Endothelial cell (in vitro differentiated cells): ENCODE measurements at places on chromosomes 5 and 9.

DNA sequence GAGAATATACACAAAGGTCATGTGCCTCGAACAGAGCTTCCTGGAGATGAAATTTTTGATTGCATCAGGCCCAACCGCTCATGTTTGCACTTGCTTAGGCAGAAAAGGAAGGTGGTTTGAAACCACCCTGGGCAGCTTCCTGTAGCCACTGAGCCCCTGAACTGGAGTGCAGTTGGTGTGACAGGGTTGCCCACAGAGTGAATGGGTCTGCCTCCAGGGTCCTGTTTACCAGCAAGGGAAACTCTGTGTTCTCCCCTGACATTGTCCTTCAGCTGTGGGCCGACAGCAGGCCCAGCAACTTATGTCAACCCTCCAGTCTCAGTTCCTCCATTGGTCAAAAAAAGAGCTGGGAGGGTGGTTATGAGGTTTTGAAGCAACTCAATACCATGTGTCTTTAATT lies 289.6 kb downstream of the KIF4B start:
- DNase-seq: no peak

DNA sequence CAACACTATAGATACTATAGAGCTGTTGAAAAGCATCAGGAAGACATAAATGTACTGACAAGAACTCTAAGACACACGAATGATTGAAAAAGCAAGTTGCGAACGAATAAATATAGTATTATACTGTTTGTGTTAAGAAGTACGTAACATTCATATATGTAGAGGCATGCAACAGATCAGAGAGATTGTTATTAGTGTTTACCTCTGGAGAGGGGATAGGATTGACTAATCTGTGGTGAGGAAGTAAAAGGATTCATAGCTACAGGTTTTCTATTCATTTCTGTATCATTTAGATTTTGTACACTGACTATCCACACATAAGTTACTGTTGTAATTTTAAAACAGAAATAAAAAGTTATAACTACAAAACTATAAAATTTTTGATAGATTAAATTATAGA lies 147.6 kb upstream of the SV2C start:
- no peak for DNase-seq

GRCh38 chr9:107387409-107387808 lies 102.2 kb downstream of the KLF4 start:
- DNase-seq: no peak

- peak; percentile 62 for DNase-seq
Observed at GRCh38 chr5:141186897-141187512, at the start of gene PCDHB9. Gene PCDHB9 (plus strand): TSS chr5:141187161. CDS start chr5:141187319, 158 bp downstream.

DNA sequence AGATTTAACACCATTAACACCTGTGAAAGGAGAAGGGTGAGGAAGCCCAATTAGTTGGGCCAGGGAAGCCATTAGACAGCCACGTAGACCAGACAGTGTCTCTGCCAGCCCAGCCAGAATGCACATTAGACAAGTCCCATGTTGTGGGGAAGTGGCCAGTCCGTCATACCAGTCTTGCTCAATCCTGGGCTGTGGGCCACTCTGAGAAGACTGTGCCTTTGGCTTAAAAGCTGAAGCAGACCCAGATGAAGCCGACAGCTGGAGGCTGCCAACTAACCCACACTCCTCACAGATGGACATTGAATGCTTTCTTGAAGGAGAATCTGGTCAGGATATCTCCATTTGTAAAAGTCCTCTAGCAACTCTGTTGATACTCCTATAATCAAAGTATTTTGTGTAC lies 128.5 kb downstream of the CHSY3 start:
- DNase-seq: no peak

- DNase-seq: no peak
Observed at GRCh38 chr5:130164966-130165365, 260.7 kb downstream of the CHSY3 start.

- DNase-seq: no peak
Observed at GRCh38 chr5:158898185-158899177, 201.2 kb downstream of the EBF1 start.

GRCh38 chr9:36929350-36929675 lies 104.8 kb downstream of the PAX5 start:
- no peak for DNase-seq

DNA sequence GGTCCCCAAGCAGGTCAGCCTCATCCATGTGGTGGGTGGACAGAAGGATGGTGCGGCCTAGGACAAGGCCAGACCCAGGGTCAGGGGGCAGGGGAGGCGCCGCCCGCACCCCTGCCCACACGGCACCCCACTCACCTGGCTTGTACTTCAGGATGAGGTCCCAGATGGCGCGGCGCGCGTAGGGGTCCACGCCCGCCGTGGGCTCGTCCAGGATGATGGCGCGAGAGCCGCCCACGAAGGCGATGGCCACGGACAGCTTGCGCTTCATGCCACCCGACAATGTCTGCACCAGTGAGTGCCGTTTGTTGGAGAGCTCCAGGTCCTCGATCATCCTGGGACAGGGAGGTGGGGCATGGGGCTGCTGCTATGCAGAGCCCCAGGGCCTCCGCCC lies 12.5 kb downstream of the ABCA2 start:
- no peak for DNase-seq
